Activated T-helper 1 cell treated with Interleukin-2 at 50 U/mL for 16 hours (primary cell): ENCODE measurements at places on chromosomes 5 and 9.

- no peak for DNase-seq
These were observed 271.0 kb upstream of the HAPLN1 start for GRCh38 chr5:83991566-83992224.

GRCh38 chr9:1759771-1760300 lies 255.3 kb upstream of the SMARCA2 start:
- no peak for DNase-seq

DNA sequence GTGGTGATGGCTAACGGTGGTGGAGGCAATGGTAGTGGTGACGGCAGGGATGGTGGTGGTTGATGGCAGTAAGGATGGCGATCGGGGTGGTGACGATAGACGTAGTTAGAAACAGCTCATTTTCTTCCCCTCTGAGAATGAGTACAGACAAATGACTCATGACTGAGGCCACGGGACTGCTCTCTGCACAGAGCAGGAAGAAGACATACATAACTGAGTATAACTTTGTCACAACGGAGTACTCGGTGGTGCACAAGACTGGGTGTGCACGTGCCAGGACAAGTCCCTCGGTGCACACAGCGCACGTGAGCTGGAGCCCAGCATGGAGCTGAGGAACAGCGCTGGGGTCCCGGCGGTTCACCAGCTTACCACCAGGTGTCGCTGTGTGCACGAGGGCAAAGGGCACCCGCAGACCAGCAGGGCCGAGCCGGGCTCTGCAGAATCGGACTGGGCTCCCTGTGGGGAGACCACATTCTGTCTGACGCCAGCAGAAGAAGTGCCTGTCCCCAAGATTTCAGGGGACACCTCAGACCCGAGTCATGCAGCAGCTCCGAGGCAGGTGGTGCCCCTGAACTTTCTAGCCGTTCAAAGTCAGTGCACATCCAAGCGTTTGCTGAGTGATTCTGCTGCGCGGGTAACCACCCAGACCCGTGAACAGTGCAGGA lies 188.6 kb downstream of the FSTL4 start:
- peak; percentile 25 for DNase-seq

DNA sequence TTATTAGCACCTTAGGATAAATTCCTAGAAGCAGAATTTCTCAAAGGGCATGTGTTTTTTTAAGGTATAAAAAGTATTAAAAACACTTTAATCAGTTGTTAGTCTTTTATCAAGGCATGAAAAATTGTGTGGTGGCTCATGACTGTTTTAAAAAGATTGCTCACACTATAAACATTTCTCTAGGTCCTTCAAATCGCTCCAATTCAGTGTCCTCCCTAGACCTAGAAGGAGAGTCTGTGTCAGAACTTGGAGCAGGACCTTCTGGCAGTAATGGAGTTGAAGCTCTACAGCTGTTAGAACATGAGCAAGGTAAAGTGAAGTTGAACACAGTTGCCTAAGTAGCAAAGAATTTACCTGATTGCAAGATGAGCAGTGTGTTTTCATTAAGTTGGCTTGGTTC lies 62.0 kb downstream of the GAPVD1 start:
- DNase-seq: no peak

- no peak for DNase-seq
These were observed 417.2 kb downstream of the TLR4 start for GRCh38 chr9:118121361-118121760.

DNA sequence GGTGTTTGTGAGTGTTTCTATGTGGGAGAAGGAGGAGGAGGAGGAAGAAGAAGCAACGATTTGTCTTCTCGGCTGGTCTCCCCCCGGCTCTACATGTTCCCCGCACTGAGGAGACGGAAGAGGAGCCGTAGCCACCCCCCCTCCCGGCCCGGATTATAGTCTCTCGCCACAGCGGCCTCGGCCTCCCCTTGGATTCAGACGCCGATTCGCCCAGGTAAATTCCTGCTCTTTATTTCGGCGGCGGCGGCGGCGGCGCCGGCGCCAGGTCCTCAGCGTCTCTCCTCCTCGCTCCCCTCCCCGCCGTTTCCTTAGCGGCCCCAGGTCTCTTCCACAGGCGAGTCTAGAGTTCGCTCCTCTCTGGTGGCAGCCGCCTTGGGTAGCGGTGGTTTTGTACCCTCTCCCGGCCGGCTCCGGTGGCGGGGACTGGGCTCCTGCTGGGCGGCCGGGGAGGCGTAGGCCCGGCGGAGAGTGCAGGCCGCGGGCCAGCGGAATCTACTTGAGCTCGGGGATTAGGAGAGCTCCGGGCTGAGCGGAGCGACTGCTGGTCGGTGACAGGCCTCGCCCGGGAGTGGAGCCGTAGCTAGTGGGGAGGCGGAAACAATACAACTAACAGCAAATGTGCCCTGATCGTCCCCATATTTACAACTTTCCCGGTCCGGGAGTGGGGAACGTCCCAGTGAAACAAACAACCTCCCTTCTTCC lies 547 bp downstream of the NIPBL start:
- DNase-seq: peak; percentile 41

DNA sequence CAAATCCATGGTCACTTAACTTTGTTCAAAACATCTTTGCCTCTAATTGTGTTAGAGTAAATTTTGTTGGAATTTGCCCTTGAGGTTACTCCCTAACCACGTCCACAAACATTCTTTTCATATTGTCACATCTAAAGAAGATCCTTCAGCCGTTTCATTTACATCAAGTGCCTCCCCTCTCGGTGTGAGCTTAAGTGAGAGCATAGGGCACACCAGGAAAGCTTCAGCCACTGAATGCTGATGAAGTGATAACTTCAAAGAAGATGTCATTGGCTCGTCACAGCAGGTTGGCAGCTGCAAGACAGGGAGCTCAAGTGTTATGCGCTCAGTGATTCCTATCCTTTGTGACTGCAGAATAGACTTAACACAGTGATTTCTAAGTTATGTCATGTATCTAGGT lies 49.6 kb upstream of the ADAMTS19 start:
- no peak for DNase-seq

- DNase-seq: no peak
These were observed 83.3 kb downstream of the SUSD1 start for GRCh38 chr9:112091810-112092209.

DNA sequence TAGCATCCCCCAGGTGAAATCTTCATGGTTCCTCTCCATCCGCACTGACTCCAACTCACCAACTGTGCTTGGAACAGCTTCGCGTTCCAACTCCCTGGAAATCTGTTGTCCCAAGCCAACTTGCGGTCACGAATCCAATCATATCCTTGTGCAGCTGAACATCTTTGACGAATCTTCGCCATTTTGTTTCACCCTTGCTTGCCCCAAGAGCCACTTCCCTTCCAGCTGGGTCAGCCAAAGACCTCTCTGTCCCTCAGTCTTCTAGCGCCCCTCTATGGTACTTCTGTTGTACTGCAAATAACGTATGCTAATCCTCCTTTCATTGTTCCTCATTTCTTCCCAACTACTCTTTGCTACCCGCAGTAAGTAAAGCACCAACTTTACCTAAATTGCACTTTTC lies 61.0 kb upstream of the TARS1 start:
- DNase-seq: no peak
